ENCODE measurements at places on chromosomes 7 and 10.

DNA sequence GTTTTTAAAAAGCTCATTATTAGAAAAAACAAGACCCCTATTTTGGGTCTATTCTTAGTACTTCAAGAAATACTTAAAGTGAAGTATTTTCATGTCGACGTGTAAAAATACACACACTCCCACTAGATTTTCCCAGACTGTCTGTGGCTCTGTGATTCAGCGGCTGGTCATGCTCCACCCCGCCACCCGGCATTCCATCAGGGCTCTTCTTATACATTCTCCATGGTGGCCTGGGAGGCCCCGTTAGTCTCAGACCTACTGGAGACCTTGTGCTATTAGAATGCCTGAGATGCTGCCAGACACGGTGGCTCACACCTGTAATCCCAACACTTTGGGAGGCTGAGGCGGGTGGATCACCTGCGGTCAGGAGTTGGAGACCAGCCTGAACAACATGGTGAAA is 13.1 kb downstream of the TECPR1 start:
- DNase-seq, result no peak

- DNase-seq, result no peak
These were observed 44.3 kb downstream of the PFKP start for GRCh38 chr10:3111621-3112163.

DNA sequence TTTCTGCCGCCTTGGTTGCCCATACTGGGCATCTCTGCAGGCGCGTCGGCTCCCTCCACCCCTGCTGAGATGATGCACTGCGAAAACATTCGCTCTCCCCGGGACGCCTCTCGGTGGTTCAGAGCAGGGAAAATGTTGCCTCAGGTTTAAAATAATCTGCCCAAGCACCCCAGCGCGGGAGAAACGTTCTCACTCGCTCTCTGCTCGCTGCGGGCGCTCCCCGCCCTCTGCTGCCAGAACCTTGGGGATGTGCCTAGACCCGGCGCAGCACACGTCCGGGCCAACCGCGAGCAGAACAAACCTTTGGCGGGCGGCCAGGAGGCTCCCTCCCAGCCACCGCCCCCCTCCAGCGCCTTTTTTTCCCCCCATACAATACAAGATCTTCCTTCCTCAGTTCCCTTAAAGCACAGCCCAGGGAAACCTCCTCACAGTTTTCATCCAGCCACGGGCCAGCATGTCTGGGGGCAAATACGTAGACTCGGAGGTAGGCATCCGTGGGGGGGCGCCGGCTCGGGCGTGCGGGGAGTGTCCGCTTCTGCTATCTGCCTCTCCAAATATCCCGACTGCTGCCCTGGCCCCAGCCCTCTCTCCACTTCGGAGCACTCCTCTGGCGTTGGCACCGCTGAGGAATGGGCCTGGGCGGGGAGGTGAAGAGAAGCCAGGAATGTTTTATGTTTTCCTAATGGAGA is at the start of gene CAV1:
Gene CAV1, plus strand, starts transcription at position 428 of the 689 bp plus-strand sequence. Its CDS starts 27 bp downstream, at position 455.
- DNase-seq, result no peak

DNA sequence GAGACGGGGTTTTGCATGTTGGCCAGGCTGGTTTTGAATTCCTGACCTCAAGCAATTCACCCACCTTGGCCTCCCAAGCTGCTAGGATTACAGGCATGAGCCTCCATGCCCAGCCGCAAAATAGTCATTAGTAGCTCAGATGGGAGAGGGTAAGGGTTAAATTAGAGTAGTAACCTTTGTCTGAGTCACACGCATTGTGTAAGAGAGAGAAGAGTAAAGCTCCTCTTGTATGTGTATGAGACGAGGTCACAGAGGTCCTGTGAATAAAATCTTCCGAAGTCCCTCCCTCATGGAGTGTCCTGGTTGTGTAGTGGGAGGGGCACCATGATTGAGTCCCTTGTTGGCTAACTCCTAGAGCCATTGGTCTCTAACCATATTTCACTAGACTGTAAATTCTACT is 85.2 kb upstream of the CDC14C start:
- no peak for DNase-seq

- DNase-seq, result no peak
These were observed 23.0 kb downstream of the PRLHR start for GRCh38 chr10:118572256-118573041.

- no peak for DNase-seq
These were observed 51.3 kb upstream of the FRMD4A start for GRCh38 chr10:14382022-14382421.

DNA sequence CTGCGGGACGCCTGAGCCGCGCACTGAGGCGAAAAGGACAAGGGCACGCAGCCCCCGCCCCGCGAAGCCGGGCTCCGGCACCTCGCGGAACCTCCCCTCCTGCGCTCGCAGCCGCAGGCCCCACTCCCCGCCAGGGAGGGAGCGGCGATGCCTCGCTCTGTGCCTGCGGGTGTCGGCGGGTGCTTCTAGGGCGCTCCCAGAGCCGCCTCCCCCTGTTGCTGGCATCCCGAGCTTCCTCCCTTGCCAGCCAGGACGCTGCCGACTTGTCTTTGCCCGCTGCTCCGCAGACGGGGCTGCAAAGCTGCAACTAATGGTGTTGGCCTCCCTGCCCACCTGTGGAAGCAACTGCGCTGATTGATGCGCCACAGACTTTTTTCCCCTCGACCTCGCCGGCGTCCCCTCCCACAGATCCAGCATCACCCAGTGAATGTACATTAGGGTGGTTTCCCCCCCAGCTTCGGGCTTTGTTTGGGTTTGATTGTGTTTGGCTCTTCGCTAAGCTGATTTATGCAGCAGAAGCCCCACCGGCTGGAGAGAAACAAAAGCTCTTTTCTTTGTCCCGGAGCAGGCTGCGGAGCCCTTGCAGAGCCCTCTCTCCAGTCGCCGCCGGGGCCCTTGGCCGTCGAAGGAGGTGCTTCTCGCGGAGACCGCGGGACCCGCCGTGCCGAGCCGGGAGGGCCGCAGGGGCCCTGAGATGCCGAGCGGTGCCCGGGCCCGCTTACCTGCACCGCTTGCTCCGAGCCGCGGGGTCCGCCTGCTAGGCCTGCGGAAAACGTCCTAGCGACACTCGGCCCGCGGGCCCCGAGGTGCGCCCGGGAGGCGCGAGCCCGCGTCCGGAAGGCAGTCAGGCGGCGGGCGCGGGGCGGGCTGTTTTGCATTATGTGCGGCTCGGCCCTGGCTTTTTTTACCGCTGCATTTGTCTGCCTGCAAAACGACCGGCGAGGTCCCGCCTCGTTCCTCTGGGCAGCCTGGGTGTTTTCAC is 519 bp downstream of the ITGB8 start:
- no peak for DNase-seq
